Inflammatory macrophage (primary cell): ENCODE measurements at places on chromosomes 1 and 21.

GRCh38 chr1:180884588-180885300 is 28.0 kb upstream of the KIAA1614 start:
- DNase-seq: no peak

DNA sequence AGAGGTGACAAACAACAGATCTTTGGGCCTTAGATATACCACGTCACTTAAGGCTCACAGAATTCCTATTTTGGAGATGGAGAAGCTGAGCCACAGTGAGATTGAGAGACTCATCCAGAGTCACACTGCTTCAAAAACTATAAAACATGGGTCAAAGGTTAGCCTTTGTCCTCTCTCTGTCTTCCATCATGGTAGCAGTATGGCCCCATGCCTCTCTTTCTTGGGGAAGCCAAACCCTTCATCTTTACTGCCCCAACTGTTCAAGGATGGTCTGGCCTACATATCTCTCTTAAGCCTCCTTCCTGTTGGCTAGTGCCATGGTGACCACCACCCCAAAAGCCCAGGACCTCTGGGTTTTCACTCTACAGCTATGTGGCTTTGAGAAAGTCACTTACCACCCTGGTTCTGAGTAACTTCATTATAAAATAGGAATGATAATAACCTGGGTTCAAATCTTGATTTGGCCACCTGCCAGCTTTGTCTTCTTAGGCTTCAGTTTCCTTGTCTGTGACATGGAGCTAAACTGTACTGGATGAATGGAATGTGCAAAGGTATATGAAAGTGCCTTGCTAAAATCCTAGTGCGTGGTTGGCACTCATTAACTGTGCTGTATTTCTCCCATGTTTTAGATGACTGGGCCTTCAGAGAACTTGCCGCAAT is 85.9 kb upstream of the JUN start:
- DNase-seq: no peak

GRCh38 chr1:203186446-203187303 is at the start of gene CHI3L1:
TSS of gene CHI3L1 (minus strand) at chr1:203186704. CDS start at chr1:203186623, 81 bp downstream.
- peak; percentile 97 for DNase-seq

GRCh38 chr1:220925707-220926106 is 46.5 kb downstream of the HLX start:
- peak; percentile 33 for DNase-seq

DNA sequence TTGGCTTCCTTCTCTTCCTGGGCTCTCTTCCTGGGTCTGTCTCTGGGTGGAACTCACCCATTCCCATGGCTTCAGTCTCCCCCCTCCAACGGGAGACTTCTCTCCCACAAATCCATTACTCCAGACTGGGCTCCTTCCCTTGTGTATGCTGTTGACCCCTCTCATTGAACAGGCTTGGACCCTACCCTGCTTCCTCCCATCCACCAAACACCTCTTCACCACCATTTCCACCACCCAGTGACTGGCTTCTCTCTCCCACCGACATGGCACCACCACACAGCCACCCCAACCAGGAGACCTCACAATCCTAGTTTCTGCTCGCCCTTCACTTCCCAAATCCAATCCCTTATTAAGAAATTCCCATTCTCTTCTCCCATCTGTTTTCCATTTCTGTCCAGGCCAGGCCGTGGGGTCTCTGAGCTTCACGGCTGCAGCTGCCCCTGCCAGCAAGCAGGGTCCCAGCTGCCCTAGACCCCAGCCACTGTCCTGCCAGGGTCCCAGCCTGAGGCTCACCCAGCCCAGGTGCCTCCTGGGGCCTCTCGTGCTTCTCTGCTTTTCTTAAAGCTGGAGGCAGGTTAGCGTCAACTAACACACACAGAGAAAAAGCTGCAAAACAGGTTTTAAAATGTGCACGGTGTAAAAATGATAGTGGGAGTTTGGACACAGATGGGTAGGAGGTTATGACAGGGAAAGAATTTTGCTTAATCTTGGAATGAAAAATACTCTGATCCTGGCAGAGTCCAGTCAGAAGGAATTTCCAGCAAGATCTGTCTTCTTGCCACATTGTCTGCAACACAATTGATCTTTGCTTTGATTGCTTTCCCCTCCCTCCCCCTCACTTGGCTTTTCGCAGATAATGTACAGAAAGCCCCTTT is 383.8 kb upstream of the VAMP3 start:
- DNase-seq: no peak

DNA sequence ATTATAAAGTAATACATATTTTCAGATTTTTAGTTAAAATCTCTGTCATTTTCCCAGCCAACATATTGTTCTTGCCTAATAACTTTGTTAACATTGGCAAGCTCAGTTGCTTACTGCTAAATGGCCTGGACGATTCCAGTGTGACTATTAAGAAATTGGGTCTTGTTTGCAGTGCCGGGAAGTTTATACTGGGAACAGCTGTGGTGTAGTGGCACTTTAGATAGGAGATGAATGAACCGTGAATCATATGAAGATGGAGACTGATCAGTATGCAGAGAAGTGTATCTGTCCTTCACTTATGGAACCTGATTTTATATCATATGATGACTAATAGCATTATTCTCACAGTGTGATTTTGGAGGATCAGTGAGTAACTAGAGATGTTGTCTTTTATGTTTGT is 3.3 kb downstream of the CHRM3 start:
- DNase-seq: no peak

GRCh38 chr1:177383715-177384114 is 213.0 kb downstream of the BRINP2 start:
- DNase-seq: no peak

DNA sequence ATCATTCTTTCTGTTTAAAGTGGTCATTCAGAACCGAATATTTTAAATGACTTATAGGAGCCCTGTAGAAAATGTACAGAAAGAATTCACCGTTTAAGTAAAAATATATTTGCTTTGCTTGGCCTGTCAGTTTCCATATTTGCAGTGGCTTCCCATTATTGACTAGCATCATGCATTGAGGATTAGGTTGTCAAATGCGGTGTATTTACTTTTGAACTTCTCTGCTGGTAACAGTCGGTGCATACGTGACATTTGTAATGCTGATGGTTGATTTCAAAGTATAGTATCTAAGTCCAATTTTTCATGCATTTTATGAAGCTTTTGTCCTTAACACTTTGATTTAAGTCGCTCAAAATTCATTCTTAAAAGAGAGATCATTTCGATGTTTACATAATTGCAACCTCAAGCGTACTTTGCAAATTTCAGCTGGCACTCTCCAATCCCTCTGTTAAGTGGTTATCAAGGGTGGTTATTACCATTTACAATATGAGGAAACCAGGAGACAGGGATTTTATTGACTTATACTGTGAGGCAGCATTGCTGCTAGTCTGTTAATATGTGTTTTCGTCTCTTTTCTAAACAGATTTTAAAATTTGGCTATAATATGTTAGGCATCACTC is 201.6 kb downstream of the SDCCAG8 start:
- no peak for DNase-seq

- peak; percentile 38 for DNase-seq
Observed at GRCh38 chr21:38918607-38919346, 113.0 kb downstream of the ETS2 start.

GRCh38 chr1:160309571-160309970 is 24.6 kb upstream of the PEX19 start:
- peak; percentile 48 for DNase-seq

GRCh38 chr1:147635342-147635741 is 35.0 kb downstream of the ACP6 start:
- peak; percentile 92 for DNase-seq

GRCh38 chr1:29895201-29895600 is 658.9 kb downstream of the PTPRU start:
- no peak for DNase-seq

DNA sequence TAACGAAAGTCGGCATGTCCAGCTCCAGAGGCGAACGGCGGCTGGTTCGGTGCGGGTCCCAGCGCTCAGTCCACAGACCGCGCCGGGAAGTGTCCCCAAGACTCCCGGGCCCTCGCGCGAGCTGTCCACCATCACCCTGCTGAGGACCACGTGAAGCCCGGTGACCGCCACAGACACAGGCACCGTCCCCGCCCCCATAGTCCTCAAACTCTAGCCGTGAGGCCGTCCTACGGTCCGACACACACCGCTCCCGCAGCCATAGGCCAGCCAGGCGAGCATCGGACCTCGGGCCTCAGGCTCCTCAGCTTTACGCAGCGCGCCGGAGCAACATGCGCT is 535 bp downstream of the SETD4 start:
- DNase-seq: peak; percentile 39

DNA sequence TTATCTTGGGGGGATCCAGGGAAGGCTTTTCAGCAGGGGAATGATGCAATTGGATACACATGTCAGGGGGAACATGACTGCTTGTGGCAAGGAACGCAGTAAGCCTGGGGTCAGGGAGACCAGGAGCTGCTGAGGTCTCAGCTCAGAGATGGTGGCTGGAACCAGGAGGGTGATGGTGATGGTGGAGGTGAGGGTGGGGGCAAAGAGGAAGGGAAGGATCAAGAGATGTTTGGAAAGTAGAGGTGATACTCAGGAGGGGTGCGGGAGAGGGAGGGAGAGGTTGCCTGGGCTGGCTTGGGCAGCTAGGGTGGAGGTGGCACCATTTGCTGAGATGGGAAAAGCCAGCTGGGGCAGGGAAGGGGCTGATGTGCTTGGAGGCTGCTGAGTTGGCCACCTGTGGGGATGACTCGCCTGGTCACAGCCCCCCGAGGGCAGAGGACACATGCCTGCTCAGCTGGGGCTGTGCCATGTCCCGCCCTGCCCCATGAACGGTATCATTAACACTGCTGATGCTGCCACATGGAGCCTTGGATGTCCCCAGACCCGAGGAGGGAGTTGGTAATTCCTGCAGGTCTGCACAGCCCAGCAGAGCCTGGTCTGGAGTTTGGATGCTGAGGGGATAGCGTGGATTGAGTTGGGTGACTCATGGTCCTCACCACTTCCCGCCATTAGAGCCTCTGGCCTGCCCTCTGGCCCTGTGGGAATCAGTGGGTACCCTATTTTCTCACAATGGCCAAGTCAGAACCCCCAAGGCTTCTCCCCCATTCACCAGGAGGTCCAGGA is 6.3 kb upstream of the PADI1 start:
- DNase-seq: no peak

- no peak for DNase-seq
Observed at GRCh38 chr1:109373126-109373525, 24.6 kb downstream of the SORT1 start.

- DNase-seq: no peak
Observed at GRCh38 chr21:16199539-16199938, 469.8 kb downstream of the USP25 start.

DNA sequence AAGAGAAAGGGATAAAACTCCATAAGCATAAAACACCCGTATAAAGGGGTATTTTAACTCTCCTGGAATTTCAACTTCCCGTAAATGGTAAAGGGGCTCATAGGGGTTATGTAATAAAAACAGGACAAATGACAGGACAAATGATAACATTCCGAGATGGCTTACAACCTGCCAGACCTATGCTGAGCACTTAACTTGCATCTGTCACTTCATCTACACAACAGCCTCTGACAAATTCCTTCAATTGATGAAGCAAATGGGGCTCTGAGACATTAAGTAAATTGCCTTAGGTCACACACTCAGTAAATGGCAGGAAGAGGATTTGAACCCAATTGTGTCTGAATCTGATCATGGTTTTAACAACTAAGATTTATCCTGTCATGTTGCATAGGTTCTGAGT is 327.6 kb upstream of the SNX7 start:
- no peak for DNase-seq

DNA sequence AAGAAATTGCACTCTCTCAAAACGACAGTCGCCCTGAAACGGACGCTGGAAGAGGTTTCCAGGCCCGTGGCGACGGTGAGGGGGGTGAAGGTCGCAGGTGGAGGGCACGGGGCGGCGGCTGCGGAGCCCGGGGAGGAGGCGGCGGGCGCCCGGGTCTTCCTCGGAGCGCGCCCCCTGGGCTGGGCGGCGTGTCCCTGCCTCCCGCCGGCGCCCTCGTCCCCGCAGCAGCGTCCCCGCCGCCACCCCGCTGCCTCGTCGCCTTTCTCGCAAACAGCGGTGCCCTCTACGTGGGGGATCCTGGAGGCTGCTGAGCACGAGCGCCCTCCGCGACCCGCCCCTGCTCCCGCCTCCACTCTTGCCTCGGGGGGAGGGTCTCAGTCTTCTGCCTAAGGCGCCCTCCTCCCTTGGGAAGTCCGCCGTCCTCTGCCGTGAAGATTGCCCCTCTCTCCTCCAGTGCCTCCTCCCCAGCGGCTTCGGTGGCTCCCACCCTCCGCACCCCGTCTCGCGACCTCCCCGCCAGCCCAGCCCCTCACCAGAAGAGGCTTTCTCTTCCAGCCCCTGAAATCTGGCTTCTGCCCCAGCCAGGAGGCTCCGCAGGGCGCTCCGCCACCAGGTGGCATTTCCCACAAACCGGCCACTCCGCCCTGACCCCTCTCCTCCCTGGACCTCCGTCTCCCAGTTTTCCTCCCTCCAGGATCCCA is 227.4 kb downstream of the SDCCAG8 start:
- DNase-seq: no peak

DNA sequence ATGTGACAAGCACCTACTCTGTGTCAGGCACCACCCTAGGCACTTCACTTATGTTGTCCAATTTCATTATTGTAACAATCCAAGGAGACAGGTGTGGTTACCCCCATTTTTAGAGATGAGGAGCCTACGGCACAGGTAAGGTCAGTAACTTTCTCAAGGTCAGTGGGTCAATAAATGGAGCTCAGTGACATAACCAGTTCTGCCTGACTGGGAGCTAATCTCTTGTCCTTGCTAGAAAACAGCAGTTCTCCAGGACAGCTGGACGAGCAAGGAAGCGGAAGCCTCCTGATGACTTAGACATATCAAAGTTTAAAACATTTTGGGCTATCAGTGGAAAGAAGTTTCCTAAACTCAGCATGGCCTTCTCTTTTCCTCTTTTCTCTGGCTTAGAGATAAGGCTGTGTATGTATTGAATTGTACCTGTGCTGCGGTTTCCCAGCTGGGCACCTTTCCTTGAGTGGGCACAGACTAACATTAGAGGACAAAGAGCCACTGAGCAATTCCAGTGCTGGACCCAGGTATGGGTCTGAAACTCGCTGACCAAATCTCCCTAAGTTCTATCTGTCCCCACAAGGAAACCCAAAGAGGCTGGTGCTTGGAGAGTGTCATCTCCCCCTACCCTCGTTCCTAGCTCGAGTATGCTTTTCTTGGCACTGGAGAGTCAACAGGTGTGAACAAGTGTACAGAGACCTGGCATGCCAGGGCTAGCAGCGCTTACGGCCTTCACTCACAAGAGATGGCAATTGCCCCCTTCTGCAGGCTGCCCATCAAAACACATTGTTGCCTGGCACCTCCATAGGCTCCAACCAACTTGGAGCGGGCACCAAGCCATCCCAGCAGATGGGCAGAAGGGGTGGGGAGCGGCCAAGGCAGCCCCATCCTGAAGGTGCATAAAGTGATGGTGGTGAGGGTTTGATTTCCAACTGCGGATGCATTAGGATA is 456.1 kb upstream of the PROX1 start:
- DNase-seq: no peak

GRCh38 chr1:228430243-228430642 is 13.6 kb upstream of the TRIM17 start:
- DNase-seq: no peak

- no peak for DNase-seq
Observed at GRCh38 chr1:96945509-96946084, 224.0 kb downstream of the PTBP2 start.

GRCh38 chr1:232837087-232837486 is 31.9 kb downstream of the MAP10 start:
- DNase-seq: no peak
